ENCODE measurements at places on chromosomes 13 and 19.

DNA sequence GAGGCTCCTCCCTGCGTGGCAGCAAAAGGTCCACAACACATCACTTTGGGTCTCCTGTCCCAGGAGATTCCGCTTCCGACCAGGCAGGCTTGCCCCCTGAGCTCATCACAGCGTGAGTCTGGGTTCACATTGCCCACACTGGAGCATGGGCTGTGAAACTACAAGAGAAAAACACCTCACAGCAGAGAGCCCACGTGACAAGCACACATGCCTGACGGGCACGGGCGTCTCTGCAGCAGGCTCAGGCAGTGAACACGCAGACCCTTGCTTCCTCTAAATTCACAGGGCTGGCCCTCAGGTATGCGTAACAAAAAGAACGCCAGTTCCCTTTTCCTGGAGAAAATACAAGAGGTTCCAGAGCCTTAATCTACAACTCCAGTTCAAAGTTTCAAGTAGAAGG, 41.9 kb downstream of the RASA3 start:
- DNase-seq, result peak; percentile 33
- H3K4me1 ChIP-seq, result no peaks in the 10 kb centered on the region
- no peak overlapping the region for H3K4me3 ChIP-seq
- H3K36me3 ChIP-seq, result no peaks in the 10 kb centered on the region
- H3K27me3 ChIP-seq, result no peaks in the 10 kb centered on the region

DNA sequence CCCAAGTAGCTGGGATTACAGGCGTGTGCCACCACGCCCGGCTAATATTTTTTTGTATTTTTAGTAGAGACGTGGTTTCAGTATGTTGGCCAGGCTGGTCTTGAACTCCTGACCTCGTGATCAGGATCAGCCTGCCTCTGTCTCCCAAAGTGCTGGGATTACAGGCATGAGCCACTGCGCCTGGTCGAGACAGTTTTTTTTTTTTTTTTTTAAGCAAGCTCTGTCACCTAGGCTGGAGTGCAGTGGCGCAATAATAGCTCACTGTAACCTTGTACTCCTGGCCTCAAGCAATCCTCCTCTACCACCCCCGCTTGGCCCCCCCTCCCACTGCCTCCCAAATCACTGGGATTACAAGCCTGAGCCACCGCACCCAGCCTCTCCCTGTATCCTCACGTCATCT, 6.4 kb upstream of the MAP2K7 start:
- H3K4me3 ChIP-seq, result no peak overlapping the region
- DNase-seq, result no peak
- H3K36me3 ChIP-seq, result peaks cover 13% of the 10 kb centered on the region
- no peak overlapping the region for H3K27ac ChIP-seq
- H3K27me3 ChIP-seq, result no peaks in the 10 kb centered on the region
- H3K4me1 ChIP-seq, result peaks cover 19% of the 10 kb centered on the region

DNA sequence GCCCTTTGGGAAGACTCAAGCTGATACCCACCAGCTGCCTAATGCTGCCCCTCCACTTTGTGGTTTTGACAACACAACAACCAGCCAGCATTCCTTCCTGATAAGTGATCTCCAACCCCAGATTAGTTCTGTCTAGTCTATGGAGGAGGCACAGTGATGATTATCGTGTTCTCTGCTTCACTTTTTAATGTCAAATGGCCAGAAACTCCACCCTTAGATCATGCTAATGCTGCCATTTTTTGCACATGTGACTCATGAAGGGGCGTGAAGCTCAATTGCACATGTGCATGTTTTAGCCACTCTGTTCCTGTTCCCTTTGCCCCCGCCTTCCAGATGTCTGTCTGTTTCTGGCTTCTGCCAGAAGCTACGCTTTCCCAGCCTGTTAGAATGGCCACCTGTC, 199.8 kb downstream of the COG6 start:
- no peak for DNase-seq
- no peak overlapping the region for H3K27ac ChIP-seq
- H3K27me3 ChIP-seq, result no peaks in the 10 kb centered on the region
- no peaks in the 10 kb centered on the region for H3K4me1 ChIP-seq

GRCh38 chr19:42313096-42313839, at the start of gene TMEM145:
TMEM145 (plus strand) TSS chr19:42313309; CDS start chr19:42313377, 68 bp downstream.
- peak within 1 kb of the TSS; percentile 40 for H3K4me3 ChIP-seq
- no peak within 1 kb of the TSS for H3K27ac ChIP-seq
- no peak for DNase-seq
- H3K27me3 ChIP-seq, result no peaks in the 10 kb centered on the region
- H3K4me1 ChIP-seq, result no peaks in the 10 kb centered on the region

- H3K4me3 ChIP-seq, result peak overlapping the region; percentile 82
- no peaks in the 10 kb centered on the region for H3K27me3 ChIP-seq
- H3K36me3 ChIP-seq, result peaks cover 20% of the 10 kb centered on the region
- DNase-seq, result no peak
- peak overlapping the region; percentile 23 for H3K27ac ChIP-seq
Measured at GRCh38 chr13:19634256-19634740, 839 bp downstream of the MPHOSPH8 start.

GRCh38 chr13:48775804-48776203, 122.1 kb downstream of the CYSLTR2 start:
- no peaks in the 10 kb centered on the region for H3K4me1 ChIP-seq
- DNase-seq, result no peak
- H3K27ac ChIP-seq, result no peak overlapping the region
- H3K36me3 ChIP-seq, result no peaks in the 10 kb centered on the region

GRCh38 chr19:4327252-4327876, 11.3 kb downstream of the STAP2 start:
- H3K4me3 ChIP-seq, result no peak overlapping the region
- no peaks in the 10 kb centered on the region for H3K27me3 ChIP-seq
- DNase-seq, result no peak

- DNase-seq, result peak; percentile 91
- peaks cover 12% of the 10 kb centered on the region for H3K4me1 ChIP-seq
Measured at GRCh38 chr19:3969435-3970312, 1.2 kb downstream of the DAPK3 start.

- peaks cover 17% of the 10 kb centered on the region for H3K4me1 ChIP-seq
- DNase-seq, result no peak
- H3K27ac ChIP-seq, result no peak overlapping the region
- no peaks in the 10 kb centered on the region for H3K36me3 ChIP-seq
- no peaks in the 10 kb centered on the region for H3K27me3 ChIP-seq
- H3K4me3 ChIP-seq, result no peak overlapping the region
Measured at GRCh38 chr19:13942023-13942684, 3.9 kb upstream of the PODNL1 start.

DNA sequence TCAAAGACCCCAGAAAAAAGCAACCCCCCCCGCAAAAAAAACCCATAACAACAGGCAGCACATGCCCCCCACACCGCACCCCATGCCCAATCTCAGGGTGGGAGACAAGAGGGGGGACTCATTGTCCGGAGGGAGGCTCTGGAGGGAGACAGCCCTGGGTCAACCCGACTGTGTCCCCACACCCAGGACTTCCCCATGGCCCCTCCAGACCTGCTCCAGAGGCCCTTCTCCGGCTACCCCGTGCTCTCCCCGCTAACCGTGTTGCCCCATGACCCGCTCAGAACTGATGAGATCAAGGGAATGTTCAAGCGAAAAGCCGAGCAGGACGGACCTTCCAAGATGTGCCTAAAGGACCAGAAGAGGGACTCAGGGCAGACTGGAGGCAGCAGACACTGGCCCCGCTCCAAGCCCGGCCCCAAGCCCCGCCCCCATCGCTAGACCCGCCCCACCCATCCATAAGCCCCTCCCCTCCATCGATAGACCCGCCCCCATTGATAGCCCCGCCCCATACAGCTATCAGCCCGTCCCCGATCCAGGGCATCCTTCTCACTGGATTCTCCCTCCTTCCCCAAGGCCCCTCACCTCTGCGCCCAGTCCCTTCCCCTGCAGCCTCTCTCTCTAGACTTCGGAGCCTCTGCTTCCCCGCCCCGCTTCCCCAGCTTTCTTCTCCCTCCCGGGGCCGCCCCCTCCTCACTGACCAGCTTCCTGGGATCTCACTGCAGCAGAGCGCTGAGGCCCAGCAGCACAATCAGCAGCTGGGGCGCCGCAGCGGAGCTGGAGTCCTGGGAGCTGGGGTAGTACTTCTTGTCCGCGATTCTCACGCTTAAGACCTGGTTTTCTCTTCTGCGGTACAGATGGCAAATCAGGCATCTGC, 2.2 kb downstream of the BST2 start:
- H3K27me3 ChIP-seq, result no peaks in the 10 kb centered on the region
- no peak overlapping the region for H3K4me3 ChIP-seq
- no peak for DNase-seq
- H3K4me1 ChIP-seq, result no peaks in the 10 kb centered on the region

DNA sequence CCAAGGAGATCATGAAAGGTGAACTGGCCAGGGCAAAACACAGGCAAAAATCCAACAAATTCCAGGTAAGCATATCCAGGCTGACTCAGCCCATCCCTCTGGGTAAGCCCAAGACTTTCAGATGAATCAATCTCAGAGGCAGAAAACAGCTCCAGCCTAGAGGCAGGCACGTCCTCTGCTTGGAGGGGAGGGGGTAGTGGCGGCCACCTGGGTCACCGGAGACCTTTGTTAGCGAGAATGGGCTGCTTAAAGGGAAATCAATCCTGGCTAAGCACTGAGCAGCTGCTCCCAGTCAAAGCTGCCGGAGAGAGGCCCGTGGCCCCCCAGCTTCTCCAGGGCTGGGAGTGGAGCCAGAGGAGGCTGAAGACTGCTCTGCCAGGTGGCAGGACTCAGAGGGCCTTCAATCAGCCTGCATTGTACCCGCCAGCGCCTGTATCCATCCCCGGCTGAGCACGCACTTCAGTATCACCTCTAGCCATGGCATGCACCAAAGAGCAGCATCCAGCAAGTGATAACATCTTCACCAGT, 48.2 kb downstream of the PIN1 start:
- H3K36me3 ChIP-seq, result no peaks in the 10 kb centered on the region
- peak overlapping the region; percentile 36 for H3K27ac ChIP-seq

- H3K36me3 ChIP-seq, result no peaks in the 10 kb centered on the region
- no peak overlapping the region for H3K4me3 ChIP-seq
Measured at GRCh38 chr13:66567899-66568612, 662.1 kb downstream of the PCDH9 start.

GRCh38 chr13:113641426-113641825, 16.6 kb downstream of the ATP4B start:
- H3K27me3 ChIP-seq, result no peaks in the 10 kb centered on the region
- DNase-seq, result no peak
- H3K4me3 ChIP-seq, result no peak overlapping the region
- peaks cover 62% of the 10 kb centered on the region for H3K36me3 ChIP-seq
- H3K4me1 ChIP-seq, result no peaks in the 10 kb centered on the region

- no peak for DNase-seq
- H3K27me3 ChIP-seq, result peaks cover 59% of the 10 kb centered on the region
- H3K36me3 ChIP-seq, result no peaks in the 10 kb centered on the region
- no peaks in the 10 kb centered on the region for H3K4me1 ChIP-seq
- no peak overlapping the region for H3K4me3 ChIP-seq
Measured at GRCh38 chr13:111122056-111122455, 6.9 kb downstream of the ARHGEF7 start.

DNA sequence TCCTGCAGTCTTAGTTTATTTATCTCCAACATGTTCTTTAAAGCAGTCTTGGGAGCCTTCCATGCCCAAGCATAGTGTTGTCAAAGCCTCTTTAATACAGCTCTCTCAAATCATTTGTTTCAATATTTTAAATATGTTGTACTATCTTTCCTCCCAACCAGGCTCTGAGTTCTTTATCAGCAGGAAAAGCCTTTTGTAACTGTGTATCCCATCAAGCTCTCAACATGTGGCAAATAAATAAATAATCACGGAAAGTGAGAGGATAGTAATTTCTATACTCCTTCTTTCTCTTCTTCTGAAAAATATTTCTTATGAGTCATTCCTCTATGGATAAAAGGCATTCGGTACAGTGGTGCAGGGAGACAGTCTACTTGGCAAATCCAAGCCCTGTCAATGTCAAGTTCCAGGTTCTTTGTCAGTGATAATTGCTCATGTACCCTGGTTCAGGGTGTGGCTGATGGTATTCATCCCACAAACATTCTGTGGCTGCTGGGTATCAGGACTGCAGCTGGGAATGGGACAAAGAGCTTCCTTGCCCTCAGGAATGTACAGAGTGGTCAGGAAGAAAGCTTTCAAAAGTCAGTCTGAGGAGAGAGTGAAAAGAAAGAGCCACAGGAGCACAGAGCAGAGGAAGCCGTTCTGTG, 384.3 kb downstream of the EFNB2 start:
- H3K36me3 ChIP-seq, result no peaks in the 10 kb centered on the region
- H3K4me1 ChIP-seq, result peaks cover 64% of the 10 kb centered on the region
- DNase-seq, result peak; percentile 87

GRCh38 chr13:87042946-87043345, 628.2 kb upstream of the SLITRK5 start:
- no peak for DNase-seq
- no peaks in the 10 kb centered on the region for H3K36me3 ChIP-seq
- no peak overlapping the region for H3K4me3 ChIP-seq
- H3K4me1 ChIP-seq, result no peaks in the 10 kb centered on the region
- no peaks in the 10 kb centered on the region for H3K27me3 ChIP-seq
- no peak overlapping the region for H3K27ac ChIP-seq

- no peaks in the 10 kb centered on the region for H3K4me1 ChIP-seq
- DNase-seq, result no peak
- no peak overlapping the region for H3K27ac ChIP-seq
- no peak overlapping the region for H3K4me3 ChIP-seq
- no peaks in the 10 kb centered on the region for H3K36me3 ChIP-seq
Measured at GRCh38 chr13:30037766-30038165, 187.3 kb upstream of the UBL3 start.

DNA sequence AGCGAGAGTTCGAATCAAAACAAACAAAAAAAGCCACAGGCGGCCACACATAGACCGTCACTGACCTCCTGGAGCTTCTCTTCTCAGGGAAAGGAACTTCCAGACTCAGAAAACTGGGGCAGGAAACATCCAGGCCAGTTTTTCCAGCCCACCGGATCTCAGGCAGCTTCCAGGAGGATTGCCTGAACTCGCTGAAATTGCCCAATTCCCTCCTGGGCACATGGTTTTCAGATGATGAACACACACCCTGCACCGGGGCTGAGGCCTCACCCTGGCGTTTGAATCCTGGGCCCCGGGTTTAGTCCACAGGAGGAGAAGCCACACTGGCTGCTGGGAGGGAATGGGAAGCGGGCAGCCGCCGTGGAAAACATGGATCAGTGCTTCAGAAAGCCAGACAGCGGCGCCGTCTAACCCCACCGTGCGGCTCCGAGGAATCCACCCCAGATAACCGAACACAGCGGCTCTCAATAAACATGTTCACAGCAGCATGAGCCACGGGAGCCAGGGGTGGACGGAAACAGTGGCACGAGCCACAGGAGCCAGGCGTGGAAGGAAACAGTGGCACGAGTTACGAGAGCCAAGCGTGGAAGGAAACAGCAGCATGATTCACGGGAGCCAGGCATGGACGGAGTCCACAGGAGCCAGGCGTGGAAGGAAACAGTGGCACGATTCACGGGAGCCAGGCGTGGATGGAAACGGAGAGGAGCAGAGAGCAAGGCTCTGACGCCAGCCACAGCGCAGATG, 18.2 kb upstream of the PTBP1 start:
- H3K36me3 ChIP-seq, result no peaks in the 10 kb centered on the region
- DNase-seq, result peak; percentile 86
- H3K4me1 ChIP-seq, result peaks cover 27% of the 10 kb centered on the region

Measured in RWPE2 (cell line).